ENCODE measurements at places on chromosomes 13 and 19.

DNA sequence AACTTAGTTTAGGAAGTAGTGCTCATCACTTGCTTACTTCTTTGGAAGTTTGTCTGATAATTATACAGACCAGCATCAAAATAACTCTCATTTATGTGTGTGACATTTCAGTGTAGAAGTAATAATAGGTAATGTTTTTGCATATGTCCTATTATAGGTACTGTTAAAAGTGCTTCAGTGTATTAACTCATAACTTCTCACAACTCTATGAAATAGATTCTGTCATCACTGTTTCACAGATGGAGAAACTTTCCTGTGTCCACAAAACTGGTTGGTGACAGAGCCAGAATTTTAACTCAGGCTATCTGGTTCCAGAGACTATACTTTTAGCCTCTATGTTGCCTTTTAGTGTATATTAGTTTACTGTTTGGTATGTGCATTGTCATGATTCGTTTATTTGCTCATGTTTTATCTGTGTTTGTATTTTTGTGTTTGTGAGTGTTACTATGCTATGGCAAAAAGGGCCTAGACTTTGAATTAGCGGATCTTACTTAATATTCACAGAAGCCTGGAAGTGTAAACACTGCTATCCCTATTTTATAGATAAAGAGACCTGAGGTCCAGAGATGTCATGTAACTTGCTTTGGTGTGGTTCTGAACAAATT, 12.7 kb downstream of the LPAR6 start:
- no peak for DNase-seq

DNA sequence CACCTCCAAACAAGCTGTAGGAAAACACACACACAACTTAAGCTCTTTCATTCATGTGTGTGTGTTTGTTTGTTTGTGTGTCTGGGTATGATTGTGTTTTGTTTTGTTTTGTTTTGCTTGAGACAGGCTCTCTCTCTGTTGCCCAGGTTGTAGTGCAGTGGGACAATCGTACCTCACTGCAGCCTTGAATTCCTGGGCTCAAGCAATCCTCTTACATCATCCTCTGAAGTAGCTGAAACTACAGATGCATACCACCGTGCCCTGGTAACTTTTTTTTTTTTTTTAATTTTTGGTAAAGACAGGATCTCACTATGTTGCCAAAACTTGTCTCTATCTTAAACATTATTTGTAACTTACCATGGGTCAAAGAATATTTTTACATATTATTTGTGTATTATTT, 431.7 kb downstream of the SLITRK1 start:
- DNase-seq = no peak

DNA sequence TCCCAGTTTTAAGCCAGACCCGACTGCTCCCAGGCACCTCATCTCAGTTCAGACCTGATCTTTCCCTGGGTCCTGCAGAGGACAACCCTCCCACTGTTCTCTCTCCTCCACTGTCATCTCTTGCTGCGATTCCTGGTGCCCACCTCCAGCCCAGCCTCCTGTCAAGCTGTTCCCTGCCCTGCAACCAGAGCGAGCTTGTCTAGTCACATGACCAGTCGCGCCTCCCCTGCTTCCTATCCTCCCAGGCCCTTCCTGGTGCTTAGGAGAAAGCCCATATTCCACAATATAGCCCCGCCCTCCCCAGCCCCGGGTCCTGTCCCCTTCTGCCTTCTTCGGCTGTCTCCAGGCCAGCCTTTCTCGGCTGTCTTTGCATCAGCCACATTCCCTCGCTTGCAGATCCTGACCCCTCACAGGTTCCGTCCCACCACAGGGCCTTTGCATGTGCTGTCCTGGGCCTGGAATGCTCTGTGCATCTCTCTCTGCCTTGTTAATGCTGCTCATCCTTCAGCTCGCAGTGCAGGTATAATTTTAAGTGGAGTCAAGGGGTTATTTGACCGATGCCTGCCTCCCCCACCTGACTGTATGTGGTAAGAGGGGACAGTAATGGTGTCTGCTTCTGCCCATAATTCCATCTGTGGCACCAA, 88.8 kb downstream of the IER2 start:
- peak; percentile 15 for DNase-seq

GRCh38 chr13:79108914-79109643, 297.0 kb downstream of the RBM26 start:
- no peak for DNase-seq

GRCh38 chr13:77094773-77095172, 67.8 kb upstream of the FBXL3 start:
- no peak for DNase-seq

- DNase-seq = no peak
These were observed 62.3 kb downstream of the CHST8 start for GRCh38 chr19:33683881-33684537.

DNA sequence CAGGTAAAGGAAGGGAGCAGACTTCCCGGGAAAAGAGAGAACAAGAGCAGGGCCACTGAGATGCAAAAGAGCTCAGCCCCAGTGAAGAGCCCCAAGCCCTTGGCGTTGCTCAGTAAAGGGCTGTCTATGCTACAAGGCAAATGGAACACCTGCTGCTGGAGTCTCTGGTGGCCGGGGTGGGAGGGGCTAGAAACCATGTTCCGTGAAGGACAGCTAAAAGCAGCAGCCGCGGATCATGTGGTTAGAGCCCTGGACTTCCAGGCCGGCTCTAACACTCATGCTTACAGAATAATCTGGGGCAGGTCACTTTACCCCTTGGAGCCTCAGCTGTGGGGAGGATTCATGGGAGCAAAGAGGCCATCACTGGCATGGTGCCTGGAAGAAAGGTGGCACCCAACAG, 17.8 kb downstream of the POU2F2 start:
- DNase-seq = no peak

DNA sequence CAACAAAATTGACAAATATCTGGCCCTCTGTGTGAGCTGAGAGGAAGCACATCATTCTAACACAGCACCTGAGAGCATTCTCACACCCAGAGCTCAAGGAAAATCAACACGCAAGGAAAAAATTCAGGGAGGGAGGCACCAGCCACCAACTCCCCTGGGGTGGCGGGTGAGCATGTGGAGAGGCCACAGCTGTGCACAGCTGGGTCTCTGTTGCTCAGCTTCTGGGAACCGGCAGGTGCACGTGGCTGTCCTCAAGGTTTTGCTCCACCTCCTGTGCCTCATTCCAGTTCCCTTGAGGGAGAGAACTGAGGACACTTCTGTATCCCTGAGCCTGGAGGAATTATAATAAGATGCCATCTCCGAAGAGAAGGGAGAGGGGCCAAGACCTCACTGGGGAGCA, 134.0 kb downstream of the USP12 start:
- no peak for DNase-seq

- no peak for DNase-seq
These were observed at the start of gene GPR183 for GRCh38 chr13:99307247-99307646. GPR183 (minus strand) TSS chr13:99307399; CDS start chr13:99296145, 11,254 bp downstream.

GRCh38 chr13:26711211-26711610, 49.4 kb downstream of the GPR12 start:
- no peak for DNase-seq

DNA sequence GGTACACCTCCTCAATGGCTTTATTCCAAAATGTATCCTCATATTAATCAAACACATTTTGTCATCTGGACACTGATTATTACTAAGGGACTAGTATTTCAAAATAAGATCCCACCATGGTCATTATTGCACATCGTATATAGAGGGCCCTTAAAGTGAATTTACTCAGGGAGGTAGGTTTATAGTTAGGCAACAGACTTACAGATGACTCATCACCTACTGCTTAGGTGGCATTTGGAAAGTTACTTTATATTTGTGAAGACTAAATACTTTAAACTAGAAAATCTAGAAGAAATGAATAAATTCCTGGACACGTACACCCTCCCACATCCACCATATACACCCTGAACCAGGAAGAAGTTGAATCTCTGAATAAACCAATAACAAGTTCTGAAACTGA, 353.0 kb downstream of the KCTD12 start:
- no peak for DNase-seq

- no peak for DNase-seq
These were observed 181.9 kb downstream of the NDFIP2 start for GRCh38 chr13:79662882-79663281.
